ENCODE measurements at places on chromosomes 7 and 10.
A peak's percentile ranks its signal among the peaks of the same experiment; 100 is the strongest.

DNA sequence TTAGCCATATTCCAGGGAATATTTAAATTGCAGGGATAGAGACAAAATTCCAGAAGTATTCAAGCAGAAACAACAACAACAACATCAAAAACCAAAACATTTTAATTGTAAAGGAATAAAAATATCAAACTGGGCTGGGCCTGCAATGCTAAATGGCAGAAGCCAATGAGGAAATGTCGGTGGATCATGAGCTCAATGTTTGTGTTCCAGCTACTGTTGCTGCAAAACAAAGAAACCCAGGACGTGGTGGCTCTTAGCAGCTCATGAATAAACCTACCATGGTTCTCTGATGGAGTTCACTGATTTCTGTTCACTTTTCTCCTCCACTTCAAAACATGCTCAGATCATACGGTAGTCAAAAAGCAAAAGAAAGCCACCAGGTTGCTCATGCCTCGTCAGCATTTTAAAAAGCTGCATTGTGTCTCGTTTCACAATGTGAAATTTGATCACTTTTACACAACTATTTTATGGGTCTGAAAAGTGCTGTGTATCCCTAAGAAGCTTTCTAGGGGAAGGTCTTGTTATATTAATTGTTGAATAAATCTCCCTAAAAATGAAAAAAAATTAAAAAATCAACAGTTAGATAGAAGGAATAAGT, 54.0 kb downstream of the ASNS start:
- no peak for DNase-seq

DNA sequence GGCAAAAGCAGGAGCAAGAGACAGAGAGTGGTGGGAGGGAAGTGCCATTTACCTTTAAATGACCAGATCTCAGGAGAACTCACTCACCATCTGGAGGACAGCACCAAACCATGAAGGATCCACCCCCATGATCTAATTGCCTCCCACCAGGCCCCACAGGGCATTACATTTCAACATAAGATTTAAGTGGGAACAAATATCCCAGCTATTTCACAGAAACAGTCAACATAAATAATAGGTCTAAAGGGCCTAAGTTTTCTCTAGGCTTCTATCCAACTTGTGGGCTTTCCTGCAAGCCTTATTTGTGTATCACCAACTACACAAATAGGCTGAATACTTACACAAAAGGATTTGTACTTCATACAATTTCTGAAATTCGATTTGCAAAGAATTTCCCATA, 196.8 kb upstream of the POT1 start:
- DNase-seq: no peak

DNA sequence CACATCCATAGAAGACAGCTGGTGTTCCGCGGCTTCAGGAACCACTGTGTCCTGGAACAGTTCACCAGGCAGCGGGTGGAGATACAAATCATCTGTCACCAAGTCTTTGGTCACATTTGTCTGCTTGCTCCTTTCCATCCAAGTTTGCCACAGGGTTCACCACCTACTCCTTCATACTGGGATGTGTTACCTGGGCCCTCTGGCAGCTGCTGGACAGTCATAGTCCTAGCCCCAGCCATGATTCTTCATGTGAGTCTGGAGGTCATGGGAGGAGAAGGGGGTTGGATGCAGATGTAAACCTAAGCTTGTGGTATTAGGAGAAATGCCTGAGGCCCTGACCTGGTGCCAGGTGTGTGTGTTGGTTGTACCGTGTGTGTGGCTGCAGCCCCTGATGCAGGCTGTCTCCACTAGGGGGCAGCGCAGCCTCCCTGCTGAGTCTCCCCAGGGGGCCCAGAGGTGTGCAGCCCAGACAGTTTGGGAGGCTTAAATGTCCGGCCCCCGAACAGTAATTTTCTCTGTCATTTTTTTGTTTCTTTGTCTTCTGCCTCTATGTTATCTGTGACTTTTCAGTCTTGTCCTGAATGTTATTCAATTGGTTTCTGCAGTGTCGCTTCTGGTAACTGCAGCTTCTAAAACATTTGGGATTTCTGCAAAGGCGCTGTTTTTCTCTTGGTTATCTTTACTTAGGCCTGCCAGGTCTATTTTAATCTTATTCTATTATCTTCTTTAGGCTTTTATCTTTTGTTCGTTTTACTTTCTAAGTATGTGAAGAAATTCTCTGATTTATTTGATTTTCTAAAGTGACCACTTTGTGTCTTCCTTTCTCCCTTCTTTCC, 14.8 kb downstream of the NPS start:
- DNase-seq: peak; percentile 12

DNA sequence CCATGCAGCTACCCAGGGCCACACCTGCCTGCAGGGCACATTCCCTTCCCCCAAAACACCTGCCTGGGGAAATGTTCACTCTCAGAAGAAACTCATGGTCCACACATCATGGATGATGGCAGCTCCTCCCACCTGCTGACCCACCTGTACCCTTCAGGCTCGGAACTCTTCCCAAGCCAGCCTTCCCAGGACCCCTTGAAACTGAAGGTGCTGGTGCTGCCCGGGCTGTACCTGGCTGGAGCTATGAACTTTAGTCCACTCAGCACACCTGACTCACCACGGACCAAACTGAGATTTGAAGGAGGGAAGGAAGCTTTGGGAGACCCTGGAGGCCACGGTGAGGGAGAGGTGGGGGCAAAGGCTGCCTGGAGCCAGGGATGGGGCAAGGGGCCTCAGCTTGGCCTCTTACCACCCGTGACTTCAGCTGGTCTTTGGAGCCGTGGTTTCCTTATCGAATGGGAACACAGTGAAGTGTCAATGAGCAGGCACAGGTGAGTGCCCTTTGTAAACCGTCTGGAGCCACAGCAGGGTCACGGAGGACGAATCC, 30.1 kb upstream of the INPP5A start:
- no peak for DNase-seq

GRCh38 chr10:91190388-91190870, 30.0 kb upstream of the PCGF5 start:
- DNase-seq: no peak

DNA sequence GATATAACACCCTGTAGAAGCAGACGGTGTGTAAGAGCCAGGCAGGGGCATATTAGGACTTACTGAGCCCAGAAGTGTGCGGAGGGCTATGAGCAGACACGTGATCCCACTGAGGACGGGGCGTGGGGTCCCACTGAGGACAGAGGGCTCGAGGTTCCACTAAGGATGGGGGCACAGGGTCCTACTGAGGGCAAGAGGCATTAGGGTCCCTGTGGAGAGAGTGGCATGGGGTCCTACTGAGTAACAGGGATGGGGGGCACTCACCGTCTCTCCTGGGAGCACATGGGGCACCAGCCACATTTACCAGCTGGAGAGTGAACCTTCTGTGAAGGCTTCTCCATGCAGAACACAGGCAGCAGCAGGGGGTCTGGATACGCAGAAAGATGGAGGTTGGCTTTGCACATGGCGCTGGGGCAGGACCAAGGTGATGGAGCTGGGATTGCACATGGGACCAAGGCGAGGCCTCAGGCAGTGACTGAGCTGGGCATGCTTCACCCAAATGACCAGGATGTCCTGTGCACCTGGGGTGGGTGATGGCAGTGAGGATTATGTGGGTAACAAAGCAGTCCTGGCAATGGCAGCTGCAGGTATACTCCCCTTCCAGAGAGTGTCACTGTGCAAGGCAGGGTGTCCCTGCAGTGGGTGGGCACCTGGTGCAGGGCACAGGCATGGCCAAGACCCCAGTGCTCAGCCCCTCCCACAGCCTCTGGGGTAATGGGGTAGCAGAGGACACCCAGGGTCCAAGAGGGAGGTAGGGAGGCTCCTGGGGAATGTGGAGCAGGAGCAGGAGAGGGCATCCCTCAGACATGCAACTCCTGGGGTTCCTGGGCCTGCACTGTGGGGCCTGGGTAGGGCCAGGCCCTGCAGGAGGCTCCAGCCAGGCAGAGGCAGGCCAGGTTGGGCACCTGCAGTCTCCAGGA, 278.1 kb downstream of the TCERG1L start:
- DNase-seq: no peak

- DNase-seq: no peak
Observed at GRCh38 chr10:102646610-102647442, 2.5 kb downstream of the TRIM8 start.

GRCh38 chr10:112141292-112141691, 42.3 kb downstream of the GPAM start:
- DNase-seq: no peak

DNA sequence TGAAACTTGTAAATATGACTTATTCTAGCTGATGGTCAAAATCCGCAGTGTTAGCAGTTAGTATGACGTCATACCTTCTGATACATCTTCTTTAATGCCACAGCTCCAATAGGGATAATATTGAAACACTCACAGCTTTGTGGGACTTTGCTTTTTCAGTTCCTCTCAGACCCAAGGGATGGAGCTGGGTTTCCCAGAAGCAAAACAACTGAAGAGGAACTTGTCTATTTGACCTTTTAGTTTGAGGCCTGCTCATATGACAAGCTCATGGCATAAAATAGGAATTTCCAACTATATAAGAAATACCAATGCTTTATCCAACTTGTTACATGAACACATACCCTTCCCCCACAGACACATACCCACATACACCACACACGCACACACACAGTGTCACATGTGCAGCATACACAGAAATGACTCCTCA, 31.6 kb upstream of the C10orf67 start:
- no peak for DNase-seq

GRCh38 chr10:50400694-50401093, 149.4 kb upstream of the ASAH2 start:
- DNase-seq: no peak

DNA sequence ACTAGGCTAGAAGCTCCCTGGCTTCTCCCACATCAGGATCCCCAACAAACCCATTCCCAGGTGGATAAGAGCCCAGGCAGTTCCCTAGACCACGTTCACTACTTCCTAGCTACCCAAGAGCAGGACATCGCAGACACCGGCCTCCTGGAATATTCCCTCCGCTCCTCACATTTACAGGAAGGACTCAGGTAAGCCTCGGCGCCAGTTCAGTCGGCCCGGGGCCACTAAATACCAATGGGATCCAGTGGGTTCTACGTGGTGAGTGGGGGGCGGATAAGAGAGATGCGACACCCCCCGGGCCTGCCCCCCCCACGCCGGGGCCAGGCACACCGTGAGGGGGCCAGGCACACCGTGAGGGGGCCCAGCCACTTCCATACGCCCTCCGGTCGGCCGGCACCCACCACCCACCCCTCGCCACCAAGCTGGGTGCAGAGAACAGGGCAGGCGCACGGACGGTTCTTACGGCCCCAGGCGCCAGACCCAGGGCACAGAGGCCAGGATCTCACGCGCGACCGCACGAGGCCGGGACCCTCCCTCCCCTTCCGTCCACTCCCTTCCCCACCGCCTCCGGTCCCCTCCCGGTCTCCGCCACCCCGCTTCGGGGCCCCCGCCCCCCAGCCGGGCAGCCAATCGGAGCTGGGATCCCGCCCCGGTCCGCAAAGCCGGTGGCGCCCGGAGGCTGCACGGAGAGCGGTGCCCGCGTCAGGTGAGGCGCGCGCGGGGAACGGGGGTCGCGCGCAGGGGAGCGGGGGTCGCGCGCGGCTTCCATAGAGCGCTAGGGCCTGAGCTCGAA, at the start of gene BLVRA:
BLVRA (plus strand) TSS at position 652 of the 793 bp plus-strand sequence. CDS start 12,479 bp downstream, outside the sequence.
- DNase-seq: peak; percentile 35

GRCh38 chr7:29091715-29092114, 54.6 kb downstream of the CPVL start:
- DNase-seq: peak; percentile 14

DNA sequence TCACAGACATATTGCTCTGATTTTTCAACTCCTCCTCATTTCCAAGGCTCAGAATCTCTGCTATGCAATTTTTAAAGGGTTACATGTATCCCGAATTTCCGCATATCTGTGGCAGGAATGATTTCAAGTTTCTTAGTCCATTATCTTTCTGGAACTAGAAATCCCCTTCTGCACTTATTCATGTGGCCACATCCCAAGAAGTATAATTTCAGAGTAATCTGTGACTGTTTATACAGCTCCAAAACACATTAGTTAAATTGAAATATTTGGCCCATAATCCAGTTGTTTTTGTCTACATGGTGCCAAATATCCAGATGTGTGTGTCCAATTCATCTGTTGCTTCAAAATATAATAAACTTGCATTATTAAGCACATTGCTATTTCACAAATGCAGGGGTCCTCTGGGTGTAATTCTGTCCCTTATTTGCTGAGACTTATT, 271.2 kb downstream of the ARHGAP12 start:
- DNase-seq: no peak

DNA sequence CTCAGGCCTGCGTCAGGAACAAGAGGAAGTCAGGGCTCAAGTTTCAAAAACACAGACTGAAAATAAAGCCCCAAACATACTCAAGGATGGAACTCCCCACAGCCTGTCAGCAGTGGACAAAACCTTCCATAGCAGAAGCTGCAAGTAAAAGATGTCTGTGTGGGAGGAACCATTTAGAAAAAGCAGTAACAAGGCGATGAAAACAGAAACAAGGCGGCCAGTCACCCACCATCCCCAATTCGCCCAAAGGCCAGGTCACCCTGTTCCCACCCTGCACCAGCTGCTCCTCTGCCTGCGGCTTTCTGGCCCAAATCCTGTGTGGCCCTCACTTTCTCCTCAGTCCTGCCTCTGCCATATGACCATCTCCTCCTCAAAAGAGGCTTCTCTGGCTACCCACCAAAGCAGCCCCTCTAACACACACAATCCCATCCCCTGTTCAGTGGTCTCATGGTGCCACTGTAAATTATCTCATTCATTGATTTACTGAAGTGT, 27.8 kb downstream of the KCNMA1 start:
- no peak for DNase-seq

GRCh38 chr7:120475994-120476393, 203.0 kb downstream of the KCND2 start:
- DNase-seq: no peak

DNA sequence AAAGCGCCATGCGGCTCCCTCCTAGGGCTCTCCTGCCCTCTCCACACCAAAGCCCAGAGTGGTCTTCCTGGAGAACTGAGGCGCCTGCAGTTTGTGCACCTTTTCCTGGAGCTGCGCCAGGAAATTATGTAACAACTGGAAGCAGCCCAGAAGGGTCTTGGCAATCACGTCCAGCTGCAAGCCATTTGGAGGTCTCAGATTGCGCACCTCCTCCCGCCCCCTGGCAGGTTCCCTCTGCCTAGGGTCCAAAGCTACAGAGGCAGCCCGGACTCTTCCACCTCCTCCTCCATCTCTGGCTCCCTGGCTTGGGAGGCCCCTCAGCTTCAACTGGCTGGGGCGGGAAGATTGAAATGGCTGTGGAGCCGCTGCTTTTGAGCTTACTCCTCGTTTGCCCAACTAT, 34.0 kb upstream of the SFTPD start:
- no peak for DNase-seq

DNA sequence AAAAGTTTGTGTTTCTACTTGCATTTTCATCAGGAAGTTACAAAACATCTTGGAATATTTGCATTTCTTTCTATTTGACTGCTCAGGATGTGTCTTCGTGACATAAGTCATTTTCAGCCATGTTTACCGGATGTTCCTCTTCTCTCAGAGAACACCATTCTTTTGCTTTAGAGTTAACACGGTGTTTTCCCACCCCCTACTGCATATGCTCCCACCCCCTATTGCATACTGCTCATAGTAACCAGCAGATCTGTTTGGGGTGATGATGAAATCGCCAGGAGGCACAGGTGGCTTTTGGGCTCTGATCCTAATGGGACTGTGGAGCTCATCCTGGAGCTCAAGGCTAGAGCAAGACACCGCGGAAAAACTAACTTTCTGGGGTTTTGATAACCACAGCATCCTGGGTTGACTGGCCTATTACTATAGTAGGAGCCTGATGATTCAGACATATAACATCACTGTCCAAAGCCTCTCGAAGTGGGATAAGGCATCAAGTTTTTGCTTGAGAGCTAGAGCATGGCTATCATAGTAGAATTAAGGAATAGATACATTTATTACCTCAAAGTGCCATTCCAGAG, 65.1 kb upstream of the BET1 start:
- DNase-seq: no peak

Measured in mammary epithelial cell (primary cell).